ENCODE measurements at places on chromosomes 6 and 20.

DNA sequence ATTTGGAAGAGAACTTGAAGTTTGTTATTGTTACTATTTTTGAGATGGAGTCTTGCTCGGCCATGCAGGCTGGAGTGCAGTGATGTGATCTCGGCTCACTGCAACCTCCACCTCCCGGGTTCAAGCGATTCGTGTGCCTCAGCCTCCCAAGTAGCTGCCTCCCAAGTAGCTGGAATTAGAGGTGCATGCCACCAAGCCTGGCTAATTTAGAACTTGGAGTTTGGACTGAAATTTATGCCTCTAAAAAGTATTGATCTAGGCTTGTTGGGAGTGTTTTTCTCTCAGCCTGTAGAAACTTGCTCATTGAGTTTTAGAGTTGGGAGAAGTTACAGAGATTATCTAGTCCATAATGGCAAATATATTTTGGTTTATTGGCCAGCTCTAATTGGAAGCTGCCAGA lies 4.1 kb downstream of the ITCH start:
- no peak for DNase-seq

DNA sequence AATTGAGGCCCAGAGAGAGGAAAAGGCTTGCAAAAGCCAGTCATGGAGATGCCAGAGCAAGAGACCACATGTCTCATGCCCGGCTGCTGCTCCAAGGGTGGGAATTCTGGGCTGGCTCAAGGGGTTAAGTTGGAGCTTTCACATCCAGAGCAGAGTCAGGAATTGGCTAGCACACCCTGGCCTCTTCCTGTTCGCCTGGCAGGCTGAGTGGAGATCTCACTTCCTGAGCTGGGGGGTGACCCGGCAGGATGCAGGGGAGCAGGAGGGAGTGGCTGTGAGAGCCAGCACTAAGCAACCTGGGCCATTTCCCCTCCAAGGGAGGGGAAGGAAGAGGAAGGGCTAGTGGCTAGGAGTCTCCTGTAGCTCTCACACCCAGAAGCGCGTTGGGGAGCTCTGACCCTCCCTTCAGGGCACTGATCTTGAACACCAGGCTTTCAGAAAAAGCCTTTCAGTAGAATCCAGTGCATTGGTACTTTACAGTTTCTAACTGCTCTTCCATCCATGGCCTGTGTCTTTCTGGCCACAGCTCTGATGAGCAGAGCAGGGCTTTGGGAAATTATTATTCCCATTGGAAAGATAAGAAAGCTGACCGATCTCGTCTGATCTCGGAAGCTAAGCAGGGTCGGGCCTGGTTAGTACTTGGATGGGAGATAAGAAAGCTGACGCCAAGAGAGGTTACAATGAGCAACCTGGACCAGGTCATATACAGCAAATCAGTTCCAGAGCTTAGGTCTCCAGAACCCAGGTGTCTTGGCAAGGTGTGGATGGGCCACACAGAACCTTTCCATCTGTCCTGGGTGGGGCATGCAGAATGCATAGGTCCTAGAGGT lies 2.2 kb upstream of the CCM2L start:
- DNase-seq, result no peak

GRCh38 chr6:133871131-133871530 lies 17.8 kb upstream of the TCF21 start:
- no peak for DNase-seq

GRCh38 chr6:48078120-48078519 lies 32.9 kb downstream of the PTCHD4 start:
- no peak for DNase-seq

GRCh38 chr20:54047048-54047447 lies 23.3 kb downstream of the BCAS1 start:
- no peak for DNase-seq

DNA sequence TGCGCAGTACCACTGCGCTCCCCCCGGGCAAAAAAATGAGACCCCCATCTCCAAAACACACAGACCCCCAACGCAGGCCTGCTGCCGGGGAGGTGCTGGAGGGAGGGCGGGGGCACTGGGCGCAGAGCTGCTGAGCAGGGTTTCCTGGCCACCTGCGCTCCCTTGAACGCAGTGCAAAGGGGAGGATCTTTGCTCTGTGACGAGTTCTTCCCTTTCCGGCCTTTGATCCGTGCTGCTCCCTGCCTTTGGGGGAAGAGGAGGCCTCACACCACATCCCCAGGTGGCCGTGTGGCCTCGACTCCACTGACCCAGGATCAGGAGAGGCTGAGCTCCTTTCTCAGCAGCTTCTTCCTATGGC lies 8.9 kb upstream of the COL20A1 start:
- DNase-seq, result no peak

GRCh38 chr6:123226398-123226797 lies 230.4 kb downstream of the CLVS2 start:
- no peak for DNase-seq

GRCh38 chr6:128290221-128290620 lies 230.2 kb downstream of the PTPRK start:
- no peak for DNase-seq

- DNase-seq, result no peak
Measured at GRCh38 chr6:106026748-106027715, 59.1 kb upstream of the PRDM1 start.

GRCh38 chr20:24050119-24050518 lies 61.5 kb upstream of the GGTLC1 start:
- no peak for DNase-seq

GRCh38 chr20:57259121-57259937 lies 7.1 kb downstream of the BMP7 start:
- DNase-seq, result no peak

DNA sequence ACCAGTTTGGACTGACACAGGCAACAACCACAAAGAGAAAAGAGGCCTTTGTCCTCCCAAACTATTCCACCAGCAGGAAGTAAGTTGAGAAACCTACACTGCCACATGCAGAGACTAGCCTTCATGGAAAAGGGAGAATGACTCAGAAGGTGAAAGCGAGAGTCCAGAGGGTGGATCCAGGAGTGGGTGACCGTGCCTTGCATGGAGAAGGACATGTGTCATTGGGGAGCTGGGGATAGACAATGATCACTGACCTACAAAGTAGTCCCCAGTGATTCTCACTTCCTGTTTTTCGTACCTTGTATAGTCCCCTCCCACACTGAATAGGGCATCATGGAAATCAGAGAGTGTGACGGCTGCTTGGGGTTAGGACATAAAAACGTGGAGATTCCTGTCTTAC lies 91.9 kb downstream of the MYLK4 start:
- DNase-seq, result no peak

GRCh38 chr20:4192378-4193068 lies 177.2 kb upstream of the RNF24 start:
- no peak for DNase-seq

DNA sequence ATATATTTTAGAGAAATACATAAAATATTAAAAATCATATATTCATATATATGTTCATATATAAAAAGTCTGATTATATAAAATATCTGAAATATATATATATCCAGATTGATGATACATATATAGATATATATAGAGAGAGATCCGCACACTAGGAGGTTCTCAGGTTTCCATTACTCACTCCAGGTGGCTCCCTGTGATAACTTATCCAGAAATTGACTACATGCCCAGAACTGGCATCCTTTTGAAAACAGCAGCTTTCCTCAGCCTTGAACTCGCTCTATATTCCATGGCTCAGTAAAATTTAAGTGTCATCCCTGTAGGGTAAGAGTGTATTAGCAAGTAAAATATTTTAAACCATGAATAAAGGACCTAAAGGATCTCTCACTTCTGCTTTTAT lies 206.8 kb downstream of the TINAG start:
- DNase-seq, result no peak

DNA sequence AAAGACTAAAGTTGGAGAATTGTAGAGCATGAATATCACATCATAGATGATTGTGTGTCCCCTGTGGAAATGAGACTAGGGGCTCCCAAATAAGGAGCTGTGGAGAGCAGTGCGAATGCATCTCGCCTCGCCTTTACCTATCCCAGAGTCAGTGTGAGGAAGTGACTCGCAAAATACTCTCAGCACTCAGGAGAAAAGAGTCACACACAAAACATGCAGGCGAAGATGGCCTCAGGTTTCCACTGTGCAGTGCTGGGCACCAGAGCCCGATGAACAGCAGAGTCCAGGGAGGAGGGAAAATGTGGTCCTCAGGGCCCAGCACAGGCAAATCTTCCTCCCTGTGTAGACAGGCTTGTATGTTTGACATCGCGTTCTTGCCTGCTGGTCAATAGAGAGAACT lies 126.5 kb upstream of the AFDN start:
- no peak for DNase-seq

- no peak for DNase-seq
Measured at GRCh38 chr20:24297993-24298392, 171.4 kb upstream of the SYNDIG1 start.

DNA sequence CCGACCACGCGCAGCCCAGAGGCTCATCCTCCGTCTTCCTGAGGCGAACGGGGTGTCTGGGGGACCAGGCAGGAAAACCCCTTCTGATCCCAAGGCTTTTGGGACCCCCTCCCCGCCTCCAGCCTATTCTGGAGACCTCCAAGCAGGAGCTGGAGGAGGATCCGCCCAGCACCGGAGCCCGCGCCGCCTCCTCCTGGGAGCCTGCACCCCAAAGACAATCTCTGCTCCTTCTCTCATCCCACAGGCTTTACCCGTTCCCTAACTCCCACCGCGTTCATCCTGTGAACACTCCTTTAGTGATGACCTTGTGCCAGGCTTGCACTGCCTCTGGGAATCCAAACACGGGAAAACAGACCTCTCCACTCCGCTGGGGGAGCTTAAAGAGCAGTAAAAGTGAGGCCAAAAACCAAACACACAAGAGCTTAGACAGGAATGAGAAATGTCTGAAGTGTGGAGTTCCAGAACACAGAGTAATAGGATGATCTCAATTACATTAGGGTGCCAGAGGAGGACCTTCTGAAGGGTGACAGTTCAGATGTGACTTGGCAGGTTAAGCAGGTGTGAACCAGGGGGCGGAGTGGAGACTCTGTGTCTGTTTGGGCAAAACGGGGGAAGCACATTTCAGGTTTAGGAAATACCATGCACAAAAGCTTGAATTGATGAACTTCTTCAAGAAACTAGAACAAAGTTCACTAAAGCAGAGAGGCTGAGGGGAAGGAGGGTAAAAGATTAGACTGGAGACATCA lies 7.6 kb downstream of the HLA-DRB5 start:
- DNase-seq, result no peak

GRCh38 chr20:9241232-9241692 lies 172.4 kb downstream of the PLCB4 start:
- no peak for DNase-seq

- DNase-seq, result no peak
Measured at GRCh38 chr6:122789182-122790027, at the start of gene SMPDL3A. Gene SMPDL3A, plus strand, starts transcription at chr6:122789258. Its CDS starts 89 bp downstream, at chr6:122789347.

GRCh38 chr6:89021629-89022028 lies 58.2 kb upstream of the RNGTT start:
- DNase-seq, result no peak

DNA sequence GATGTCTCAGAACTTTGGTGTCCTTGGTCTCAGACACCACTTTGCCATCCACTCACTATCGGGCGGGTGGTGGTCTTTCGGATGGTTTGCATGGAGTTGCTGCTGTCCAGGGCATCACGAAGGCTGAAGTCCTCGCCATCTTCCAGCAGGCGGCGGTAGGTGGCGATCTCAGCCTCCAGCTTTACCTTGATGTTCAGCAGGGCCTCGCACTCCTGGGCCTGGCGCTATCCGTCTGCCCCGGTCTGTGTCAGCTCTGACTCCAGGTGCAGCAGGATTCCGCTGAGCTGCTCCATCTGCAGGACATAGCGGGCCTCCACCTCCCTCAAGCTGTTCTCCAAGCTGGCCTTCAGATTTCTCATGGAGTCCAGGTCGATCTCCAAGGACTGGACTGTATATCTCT lies 36.0 kb downstream of the ZNF311 start:
- no peak for DNase-seq

DNA sequence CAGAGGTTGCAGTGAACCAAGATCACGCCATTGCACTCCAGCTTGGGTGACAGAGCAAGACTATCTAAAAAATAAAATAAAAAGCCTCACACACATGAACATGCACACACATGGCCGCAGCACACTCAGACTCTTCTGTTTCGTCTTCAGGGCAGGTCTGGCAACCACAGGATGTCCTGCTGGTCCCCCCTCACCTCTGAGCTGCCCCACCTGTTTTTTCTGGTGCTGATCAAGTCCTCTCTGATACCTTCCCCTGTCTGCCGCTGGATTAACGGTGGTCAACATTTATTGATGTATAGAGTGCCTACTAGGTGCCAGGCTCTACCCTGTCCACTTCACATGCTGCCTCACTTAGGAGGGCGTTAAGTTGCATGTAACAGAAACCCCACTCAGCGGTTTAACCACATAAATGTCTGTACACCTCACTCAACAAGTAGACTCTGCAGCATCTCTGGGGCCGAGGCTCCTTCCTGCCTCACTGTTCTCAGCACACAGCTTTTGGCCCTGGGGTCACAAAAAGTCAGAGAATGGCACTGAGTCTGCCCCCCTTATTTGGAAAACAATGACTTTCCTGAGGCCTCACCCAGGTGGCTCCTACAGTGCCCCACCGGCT lies 4.5 kb upstream of the AP5S1 start:
- DNase-seq, result no peak
